Cardiac muscle cell (in vitro differentiated cells and primary cell): ENCODE measurements at places on chromosomes 3 and 15.
A peak's percentile ranks its signal among the peaks of the same experiment; 100 is the strongest.

- peak; percentile 65 for DNase-seq
Observed at GRCh38 chr3:190073264-190074008, 47.3 kb downstream of the P3H2 start.

DNA sequence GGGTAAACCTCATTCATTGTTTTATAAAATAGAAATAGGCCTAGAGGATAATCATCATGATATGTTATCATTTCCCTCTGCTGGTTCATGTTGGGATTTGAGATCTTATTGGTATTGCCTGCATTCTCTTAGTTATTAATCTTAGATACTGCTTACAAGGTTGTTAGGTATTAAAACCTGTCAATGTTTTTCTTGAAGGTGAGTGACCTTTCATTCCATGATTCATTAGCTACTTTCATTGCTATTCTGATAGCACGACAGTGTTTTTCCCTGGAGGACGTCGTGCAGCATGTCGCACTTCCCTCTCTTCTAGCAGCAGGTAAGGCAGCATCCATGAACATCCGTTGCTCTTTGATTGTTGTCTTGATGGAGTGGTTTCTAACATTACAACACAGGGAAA is 17.1 kb downstream of the P2RY12 start:
- no peak for DNase-seq

GRCh38 chr3:13492976-13493866 is 13.1 kb downstream of the HDAC11 start:
- DNase-seq: no peak

GRCh38 chr3:133023362-133023761 is 14.8 kb upstream of the TMEM108 start:
- DNase-seq: no peak

- DNase-seq: no peak
Observed at GRCh38 chr3:191139736-191140135, 59.3 kb upstream of the OSTN start.

DNA sequence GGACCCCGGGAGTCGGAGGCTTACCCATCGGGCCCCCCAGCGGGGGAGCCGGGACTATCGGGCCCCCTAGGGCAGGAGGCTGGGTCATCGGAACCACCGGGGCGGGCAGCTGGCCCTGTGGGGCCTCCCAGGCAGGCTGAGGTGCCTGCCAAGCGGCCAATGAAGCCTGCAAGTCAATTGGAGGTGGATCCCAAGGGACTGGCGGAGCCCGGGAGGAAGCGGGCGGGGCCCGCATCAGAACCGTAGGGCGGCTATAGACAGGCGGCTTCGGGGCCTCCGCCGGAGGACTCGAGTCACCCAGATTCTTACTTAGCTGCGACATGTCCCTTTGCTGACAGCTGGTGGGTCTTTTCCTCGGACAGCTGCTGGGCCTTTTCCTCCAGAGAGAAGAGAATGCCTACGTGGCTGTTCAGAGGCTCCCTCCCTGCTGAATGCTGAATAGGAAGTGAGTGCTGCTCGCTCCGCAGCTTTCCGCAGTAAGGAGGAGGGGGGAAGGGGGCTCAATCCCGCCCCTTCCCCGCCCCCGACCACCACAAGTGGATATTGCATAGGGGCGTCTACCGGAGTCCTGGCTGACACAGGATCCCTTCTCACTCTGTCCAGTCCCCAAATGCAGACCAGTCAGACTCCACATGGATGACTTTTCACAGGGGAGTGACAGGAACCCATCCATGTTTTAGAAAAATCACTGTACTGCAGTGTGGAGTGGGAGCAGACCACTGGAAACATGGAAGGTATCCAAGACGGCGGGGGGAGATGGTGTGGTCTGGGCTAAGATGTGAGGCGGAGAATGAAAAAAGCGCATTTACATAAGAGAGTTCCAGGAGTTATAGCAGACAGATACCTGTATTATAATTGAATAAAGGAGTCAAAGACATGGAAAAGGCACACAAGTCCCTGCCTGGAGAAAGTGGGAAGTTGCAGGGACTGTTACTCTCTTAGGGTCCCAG is at the start of gene MAGEL2:
Gene MAGEL2, minus strand, starts transcription at position 447 of the 950 bp plus-strand sequence. Its CDS starts 125 bp downstream, at position 322.
- peak; percentile 66 for DNase-seq

GRCh38 chr3:119219069-119219468 is 21.6 kb downstream of the B4GALT4 start:
- DNase-seq: peak; percentile 38

- peak; percentile 14 for DNase-seq
Observed at GRCh38 chr3:8938021-8938420, 25.3 kb downstream of the RAD18 start.

GRCh38 chr3:160885791-160886286 is 129.8 kb downstream of the PPM1L start:
- DNase-seq: peak; percentile 68

DNA sequence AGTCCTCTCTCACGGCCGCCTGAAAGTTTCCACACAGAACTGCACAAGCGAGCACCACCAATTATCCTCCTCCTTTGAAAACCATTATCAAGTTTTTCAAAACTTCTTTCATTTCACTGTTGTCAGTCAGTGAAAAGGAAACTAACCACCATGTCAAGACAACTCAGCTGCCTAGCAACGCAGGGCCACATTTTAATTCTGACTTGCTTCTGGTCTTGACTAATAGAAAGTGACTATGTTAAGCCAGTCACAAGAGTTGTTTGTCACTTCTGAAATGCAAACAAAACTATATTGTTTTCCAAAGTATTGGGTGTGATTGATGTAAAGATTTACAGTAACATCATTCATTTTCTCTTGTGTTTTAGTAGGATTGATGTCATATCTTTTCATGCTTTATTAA is 612.8 kb upstream of the AGTR1 start:
- no peak for DNase-seq

- DNase-seq: no peak
Observed at GRCh38 chr3:49339581-49339940, 292 bp downstream of the USP4 start.

- DNase-seq: no peak
Observed at GRCh38 chr3:113147681-113148261, 63.6 kb upstream of the BOC start.

DNA sequence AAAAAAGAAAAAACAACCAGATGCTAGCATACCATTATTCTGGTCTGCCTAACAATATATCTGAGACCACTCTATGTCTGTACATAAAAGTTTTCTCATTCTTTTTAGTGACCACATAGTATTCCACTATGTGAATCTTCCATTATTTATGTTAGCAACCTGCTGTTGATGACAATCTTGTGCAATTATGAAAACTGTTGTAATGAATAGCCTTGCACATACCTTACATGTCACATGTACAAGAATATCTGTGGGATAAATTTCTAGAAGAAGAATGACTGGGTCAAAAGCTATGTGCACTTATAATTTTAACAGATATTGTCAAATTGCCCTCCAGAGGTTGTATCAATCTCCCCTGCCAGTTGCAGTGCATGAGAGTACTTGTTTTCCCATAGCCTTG is 62.5 kb downstream of the ARHGAP31 start:
- DNase-seq: no peak

- no peak for DNase-seq
Observed at GRCh38 chr3:49175530-49175929, 4.1 kb downstream of the KLHDC8B start.

- peak; percentile 4 for DNase-seq
Observed at GRCh38 chr3:9105421-9105820, 142.1 kb upstream of the RAD18 start.

- DNase-seq: no peak
Observed at GRCh38 chr3:145854499-145854898, 306.5 kb downstream of the PLOD2 start.

DNA sequence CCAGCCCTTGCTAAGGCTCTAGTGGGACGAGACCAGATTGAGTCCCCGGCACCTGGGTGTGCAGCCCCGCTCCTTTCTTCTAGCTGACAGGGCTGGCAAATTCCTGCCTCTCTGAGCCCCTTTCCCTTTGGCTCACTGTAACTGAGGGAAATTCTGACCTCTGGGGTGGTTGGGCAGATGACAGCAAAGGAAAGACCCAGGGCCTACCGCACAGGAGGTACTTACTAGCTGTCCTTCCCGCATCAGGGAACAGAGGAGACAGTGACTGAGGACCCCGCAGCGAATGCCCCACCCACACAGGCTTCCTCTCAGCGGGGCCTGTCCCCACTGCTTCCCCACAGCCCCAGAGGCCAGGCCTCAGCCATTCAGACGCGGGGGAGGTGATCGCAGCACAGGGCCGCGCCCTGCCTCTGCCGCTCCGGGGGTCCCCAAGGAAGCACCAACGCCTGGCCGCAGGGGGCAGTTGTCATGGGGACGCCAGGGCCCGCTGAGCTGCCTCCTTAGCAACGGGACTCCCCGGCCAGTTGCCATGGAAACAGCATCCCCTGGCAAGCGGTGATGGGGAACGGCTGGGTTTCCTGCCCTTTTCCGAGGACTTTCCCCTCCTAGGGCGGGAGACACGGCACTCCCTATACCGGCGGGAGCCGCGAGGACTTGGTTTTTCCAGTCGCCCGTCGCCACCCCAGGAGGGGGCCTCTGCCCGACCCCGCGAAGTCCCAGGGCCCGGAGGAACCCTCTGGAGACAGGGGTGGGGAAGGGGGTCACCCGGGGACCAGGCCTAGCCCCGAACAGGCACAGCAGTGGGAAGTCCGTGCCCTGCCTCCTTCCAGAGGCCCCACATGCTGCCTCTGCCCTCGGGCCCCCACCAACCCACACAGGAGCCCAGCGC is 50.1 kb downstream of the HCN4 start:
- peak; percentile 66 for DNase-seq

DNA sequence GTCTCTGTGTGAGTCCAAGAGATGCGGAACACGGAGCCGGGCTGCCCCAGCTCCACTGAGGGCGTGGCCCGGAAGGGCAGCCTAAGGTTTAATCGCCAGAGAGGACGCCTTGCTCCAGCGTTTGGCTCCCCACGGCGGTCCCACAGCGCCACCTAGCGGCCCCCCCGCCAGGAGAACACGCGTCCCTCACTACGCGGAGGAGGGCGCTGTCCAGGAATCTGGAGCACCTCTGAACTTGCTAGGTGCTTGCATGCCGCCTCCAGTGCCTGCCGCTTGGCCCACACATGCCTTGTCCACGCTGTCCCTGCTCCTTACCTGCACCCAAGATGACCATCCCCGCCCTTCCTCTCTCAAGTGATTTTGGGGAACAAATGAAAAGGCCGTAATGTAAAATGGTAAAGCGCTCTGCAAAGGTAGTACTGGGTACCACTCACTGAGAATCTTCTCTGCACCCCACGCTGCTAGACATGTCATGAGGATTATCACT is 14.4 kb upstream of the MRPS22 start:
- DNase-seq: peak; percentile 93

DNA sequence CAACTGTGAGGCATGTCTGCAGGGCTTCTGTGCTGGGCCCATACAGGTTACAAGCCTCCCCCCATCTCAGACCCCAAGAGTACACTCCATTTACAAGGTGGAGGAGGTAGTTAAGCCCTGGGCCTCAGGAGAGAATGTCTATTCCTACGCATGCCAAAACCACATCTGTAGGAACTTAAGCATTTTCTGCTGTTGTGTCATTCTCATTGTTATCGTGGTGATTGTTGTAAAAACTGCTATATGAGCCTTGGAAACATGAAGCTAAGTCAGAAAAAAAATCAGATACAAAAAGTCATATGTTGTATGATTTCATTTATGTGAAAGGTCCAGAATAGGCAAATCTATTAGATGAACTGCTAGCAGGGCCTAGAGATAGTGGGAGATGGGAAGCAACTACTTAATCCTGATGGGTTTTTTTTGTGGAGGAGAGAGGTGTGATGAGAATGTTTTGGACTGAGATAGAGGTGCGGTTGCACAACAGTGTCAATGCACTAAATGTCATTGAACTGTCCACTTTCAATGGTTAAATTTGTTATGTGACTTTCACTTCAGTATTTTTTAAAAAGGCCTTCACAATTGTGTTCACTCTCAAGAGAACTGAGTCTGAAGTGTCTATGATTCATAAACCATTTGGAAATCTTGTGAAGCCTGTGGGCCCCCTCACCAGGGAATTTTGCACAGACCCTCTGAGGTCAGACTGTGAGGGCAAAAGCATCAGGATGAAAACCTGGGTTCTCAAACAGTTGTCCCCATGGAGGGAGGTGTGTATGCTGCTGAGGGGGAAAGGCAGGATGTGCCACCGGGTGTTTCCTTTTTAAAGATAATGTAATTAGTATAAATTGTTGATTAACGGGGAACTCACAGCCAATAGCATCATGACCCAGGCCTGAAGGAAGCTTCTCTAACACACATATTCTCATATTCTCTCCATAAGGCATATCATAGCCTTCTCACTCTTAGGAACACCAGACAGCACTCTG is 3.2 kb downstream of the RTP3 start:
- DNase-seq: no peak

DNA sequence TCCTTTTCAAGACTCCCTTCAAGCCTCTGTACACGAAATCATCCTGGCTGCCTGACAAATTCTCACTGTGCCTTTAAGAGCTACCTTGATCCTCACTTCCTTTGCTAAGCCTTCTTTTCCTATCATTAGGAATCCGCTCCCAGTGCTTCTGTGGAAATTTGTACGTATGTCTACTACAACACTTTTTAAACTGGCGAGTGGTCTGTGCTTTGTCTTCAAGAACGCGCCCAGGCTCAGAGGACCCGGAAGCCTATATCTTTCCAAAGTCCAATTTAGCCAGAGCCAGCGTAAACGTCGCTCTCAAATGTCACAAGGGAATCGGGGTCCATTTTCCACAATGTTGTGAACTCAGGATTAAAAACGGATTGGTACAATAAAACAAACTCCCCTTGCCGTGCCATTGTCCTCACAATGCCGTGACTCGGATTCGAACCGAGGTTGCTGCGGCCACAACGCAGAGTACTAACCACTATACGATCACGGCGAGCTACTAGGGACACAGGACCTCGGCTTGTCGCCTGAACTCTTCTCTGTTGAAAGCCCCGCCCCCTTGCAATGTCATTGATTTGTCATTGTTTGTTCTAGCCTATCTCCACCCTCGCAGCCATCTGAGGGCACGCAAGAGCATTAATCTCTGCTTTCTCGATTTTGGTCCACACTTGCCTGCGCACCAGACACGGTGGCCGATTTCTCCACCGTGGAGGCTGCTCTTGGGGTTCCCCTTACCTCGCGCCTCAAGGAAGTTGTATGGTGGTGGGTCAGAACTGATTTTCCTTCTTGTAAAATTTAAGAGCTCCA is 12.4 kb upstream of the SHF start:
- DNase-seq: peak; percentile 92

DNA sequence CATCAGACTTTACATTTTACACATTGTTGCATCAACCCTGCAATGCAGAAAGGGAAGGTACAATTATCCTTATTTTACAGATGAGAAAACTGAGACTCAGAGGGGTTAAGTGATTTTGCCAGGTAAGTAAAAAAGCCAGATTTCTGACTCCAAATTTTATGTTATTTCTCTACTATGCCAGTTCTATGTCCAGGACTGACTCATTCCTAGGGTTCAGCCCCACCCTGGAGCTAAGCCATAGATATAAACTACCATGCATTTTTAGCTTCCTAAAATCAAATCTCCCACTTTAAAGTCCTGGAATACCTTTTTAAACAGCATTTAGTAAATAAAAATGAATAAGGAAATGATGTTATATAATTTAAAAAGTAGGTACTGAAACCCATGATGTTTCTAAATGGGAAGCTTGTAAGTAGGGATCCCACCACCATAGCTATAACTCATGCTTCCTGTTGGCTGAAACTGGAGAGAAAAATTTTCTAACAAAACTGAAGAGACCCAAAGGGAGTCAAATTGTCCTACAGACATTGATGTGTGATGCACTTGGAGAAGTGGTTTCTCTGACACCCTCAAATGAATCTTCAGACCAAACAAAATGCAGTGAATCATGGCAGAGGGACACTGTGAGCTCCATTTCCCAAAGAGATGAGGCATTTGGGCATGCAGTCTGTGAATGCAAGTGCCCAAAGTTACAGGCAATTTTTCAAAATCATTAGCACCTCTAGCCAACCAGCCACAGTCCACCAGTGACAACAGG is 301.7 kb upstream of the UMPS start:
- DNase-seq: no peak

- no peak for DNase-seq
Observed at GRCh38 chr15:88872706-88873105, 22.6 kb downstream of the HAPLN3 start.
